ENCODE measurements at places on chromosomes 7 and 10.

DNA sequence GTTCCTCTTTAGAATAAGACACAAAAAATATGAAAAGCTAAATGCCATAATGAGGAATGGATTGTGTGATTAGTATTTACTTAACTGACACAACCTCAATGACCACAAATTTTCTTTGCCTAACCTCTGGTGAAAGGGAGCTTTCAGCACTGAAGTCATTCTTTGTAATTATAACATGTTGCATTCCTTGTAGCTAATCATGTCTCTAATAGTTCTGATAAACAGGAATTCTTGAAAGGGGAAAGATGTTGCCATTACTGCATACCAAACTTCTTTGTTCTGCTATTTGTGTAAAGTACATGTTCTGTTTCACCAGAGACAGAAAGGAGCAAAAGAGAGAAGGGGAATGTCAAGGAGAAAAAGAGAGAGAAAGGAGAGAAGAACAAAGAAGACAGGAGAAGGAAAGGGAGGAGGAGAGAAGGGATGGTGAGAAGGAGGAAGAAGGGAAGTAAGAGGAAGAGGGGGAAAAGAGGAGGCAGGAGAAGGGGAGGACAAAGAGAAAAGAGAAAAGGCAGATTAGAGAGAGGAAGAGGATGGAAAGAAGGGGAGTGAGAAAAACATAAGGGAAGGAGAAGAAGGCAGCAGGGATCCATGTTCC is 120.9 kb downstream of the SEMA3D start:
- DNase-seq = no peak

DNA sequence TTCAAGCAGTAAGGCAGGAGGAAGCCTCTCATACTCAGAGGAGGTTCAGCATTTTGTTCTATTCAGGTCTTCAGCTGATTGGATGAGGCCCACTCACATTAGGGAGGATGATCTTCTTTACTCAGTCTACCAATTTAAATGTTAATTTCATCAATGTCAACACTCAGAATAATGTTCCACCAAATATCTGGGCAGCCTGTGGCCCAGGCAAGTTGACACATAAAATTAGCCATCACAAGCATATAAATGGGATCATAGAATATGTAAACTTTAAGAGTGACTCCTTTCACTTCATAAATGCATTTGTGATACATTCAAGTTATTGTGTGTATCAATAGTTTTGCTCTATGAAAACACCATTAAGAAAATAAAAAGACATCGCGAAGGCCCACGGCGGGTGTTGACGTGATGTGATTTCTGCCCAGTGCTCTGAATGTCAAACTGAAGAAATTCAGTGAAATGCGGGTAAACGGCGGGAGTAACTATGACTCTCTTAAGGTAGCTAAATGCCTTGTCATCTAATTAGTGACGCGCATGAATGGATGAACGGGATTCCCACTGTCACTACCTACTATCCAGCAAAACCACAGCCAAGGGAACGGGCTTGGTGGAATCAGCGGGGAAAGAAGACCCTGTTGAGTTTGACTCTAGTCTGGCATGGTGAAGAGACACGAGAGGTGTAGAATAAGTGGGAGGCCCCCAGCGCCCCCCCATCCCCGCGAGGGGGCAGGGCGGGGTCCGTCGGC is 536.1 kb upstream of the AUTS2 start:
- DNase-seq = no peak

DNA sequence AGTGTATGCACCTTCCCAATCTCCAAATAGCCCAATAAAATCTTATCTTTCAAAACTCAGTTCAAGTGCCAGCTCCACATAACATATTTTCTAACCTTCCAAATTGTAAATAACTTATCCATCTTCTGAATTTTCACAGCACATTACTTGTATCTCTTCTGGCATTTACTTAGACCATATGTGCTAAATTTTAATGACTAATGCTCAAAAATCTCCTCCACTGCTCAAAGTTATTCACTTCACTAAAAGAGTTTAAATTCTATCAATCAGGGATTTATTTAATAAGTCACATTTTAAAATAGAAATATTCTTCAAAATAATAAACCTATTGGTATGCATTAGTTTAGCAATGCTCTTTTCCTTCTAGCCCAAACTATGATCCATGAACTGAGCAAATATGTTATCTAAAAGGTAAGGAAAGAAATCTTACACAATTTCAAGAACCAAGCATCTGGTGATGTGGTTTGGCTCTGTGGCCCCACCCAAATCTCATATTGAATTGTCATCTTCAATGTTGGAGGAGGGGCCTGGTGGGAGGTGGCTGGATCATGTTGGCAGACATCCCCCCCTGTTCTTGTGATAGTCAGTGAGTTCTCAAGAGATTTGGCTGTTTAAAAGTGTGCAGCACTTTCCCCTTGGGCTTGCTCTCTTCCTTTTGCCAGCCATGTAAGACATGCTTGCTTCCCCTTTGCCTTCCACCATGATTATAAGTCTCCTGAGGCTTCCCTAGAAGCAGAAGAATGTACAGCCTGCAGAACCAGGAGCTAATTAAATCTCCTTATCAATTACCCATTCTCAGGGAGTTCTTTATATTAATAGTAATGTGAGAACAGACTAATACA is 28.1 kb upstream of the GPR22 start:
- DNase-seq = no peak

GRCh38 chr7:124072603-124073309 is 39.9 kb upstream of the TMEM229A start:
- no peak for DNase-seq

- DNase-seq = no peak
Observed at GRCh38 chr10:27448921-27449320, 55.2 kb upstream of the RAB18 start.

GRCh38 chr7:55212838-55213237 is 152.3 kb upstream of the LANCL2 start:
- no peak for DNase-seq

Measured in stimulated activated naive CD4-positive, alpha-beta T cell (primary cell).